ENCODE measurements at places on chromosomes 11 and 22. TPM values are rescaled to one million over a fixed set of nuclear protein-coding genes. Genes with fewer than 3 reads are reported as not detected.

OR2D3 gene
- not detected for total RNA-seq

GDPD4 gene
- not detected for total RNA-seq

C11orf16 gene
- total RNA-seq: not detected

HEPN1 gene
- total RNA-seq: not detected

ARHGAP8 gene
- total RNA-seq: 29.4 TPM

LRFN4 gene
- total RNA-seq: 64.4 TPM

CRYAB gene
- total RNA-seq: not detected

CYB5R2 gene
- total RNA-seq: 2.9 TPM

NLRP14 gene
- not detected for total RNA-seq

UBQLNL gene
- not detected for total RNA-seq

CCDC87 gene
- not detected for total RNA-seq

LRRC75B gene
- 4.5 TPM for total RNA-seq

RASD2 gene
- total RNA-seq: 0.46 TPM

GGTLC2 gene
- total RNA-seq: not detected

GRCh38 chr11:39725081-39725480 is 1734.4 kb downstream of the LRRC4C start:
- H3K36me3 ChIP-seq: no peaks in the 10 kb centered on the region
- no peak for DNase-seq
- no peak overlapping the region for H3K4me3 ChIP-seq

- peaks cover 5% of the 10 kb centered on the region for H3K36me3 ChIP-seq
- peak overlapping the region; percentile 16 for H3K4me3 ChIP-seq
- no peaks in the 10 kb centered on the region for H3K27me3 ChIP-seq
- DNase-seq: peak; percentile 100
Observed at GRCh38 chr11:69301455-69302401, 7.8 kb downstream of the MYEOV start.

GRCh38 chr11:108592591-108593213 is 866 bp downstream of the EXPH5 start:
- H3K36me3 ChIP-seq: no peaks in the 10 kb centered on the region
- peak overlapping the region; percentile 85 for H3K27ac ChIP-seq
- peak overlapping the region; percentile 88 for H3K4me3 ChIP-seq
- H3K4me1 ChIP-seq: peaks cover 19% of the 10 kb centered on the region
- DNase-seq: peak; percentile 44
- no peaks in the 10 kb centered on the region for H3K27me3 ChIP-seq

- peaks cover 91% of the 10 kb centered on the region for H3K27me3 ChIP-seq
- no peaks in the 10 kb centered on the region for H3K36me3 ChIP-seq
- no peak overlapping the region for H3K27ac ChIP-seq
- DNase-seq: no peak
- H3K4me3 ChIP-seq: no peak overlapping the region
Observed at GRCh38 chr11:120098503-120099020, 39.4 kb downstream of the TRIM29 start.

- no peaks in the 10 kb centered on the region for H3K27me3 ChIP-seq
- no peaks in the 10 kb centered on the region for H3K36me3 ChIP-seq
- no peak for DNase-seq
- no peaks in the 10 kb centered on the region for H3K4me1 ChIP-seq
- H3K27ac ChIP-seq: no peak overlapping the region
Observed at GRCh38 chr11:128552783-128553661, 34.3 kb downstream of the ETS1 start.

GRCh38 chr11:83709434-83709833 is 423.3 kb upstream of the CCDC90B start:
- no peak overlapping the region for H3K27ac ChIP-seq
- no peaks in the 10 kb centered on the region for H3K4me1 ChIP-seq
- no peak overlapping the region for H3K4me3 ChIP-seq
- H3K36me3 ChIP-seq: no peaks in the 10 kb centered on the region

DNA sequence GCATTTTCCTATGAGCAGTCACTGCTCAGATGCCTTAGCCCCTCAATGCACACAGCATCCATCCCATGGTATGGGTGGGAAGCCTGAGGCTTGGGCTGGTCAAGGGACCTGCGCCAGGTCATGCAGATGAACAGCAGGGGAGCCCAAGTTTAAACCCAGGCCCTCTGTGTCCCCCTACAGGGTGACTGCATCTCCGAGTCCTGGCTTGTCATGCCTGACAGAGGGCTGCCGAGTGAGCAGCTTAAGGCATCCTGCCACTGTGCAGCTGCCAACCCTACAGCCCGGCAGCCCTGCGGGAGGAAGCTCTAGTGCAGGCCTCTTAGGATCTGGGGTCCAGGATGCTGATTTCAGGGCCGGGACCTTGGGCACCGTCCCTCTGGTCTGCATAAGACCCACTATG is 10.0 kb downstream of the IL2RB start:
- no peak for DNase-seq
- no peaks in the 10 kb centered on the region for H3K27me3 ChIP-seq
- no peak overlapping the region for H3K27ac ChIP-seq
- no peak overlapping the region for H3K4me3 ChIP-seq

DNA sequence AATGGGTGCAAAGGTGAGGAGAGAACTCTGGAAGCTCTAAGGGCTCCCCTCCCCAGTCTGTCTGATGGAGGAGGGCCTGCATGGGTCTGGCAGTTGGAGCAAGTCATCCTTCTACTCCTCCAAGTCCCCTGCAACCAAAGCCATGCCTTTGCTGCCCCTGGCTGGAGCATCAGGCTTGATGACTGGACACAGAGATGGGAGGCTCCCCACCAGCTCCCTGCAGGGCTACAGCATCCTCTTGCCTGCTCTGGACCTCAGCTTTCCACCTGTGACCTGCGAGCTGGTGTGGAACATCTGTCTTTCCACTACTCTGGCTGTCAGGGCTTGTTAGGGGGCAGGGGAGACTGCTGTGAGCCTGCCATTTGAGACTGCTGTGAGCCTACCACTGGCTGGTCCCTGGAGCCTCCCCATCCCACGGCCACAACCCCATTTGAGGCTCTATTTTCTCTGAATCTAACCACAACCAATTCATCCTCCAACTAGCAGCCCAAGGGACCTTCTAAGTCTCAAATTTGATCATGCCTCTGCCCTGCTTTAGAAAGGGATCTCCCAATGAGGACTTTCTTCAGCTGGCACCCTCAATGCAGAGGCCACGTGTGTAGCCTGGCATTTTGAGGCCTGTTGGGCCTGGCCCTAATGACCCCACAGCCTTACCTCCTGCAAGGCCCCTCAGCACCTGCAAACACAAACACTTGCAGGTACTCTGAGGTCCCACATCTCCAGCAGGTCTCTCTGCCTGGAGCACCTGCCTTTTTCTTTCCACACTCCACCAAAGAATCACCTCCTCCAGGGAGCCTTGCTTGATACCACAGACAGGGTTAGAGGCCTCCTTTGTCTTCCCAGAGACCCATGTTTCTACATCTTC is 9.9 kb downstream of the P2RY6 start:
- no peak overlapping the region for H3K27ac ChIP-seq
- no peak overlapping the region for H3K4me3 ChIP-seq
- no peak for DNase-seq
- H3K4me1 ChIP-seq: no peaks in the 10 kb centered on the region
- no peaks in the 10 kb centered on the region for H3K36me3 ChIP-seq

GRCh38 chr11:8292351-8292750 is 28.7 kb upstream of the LMO1 start:
- no peak overlapping the region for H3K27ac ChIP-seq
- DNase-seq: no peak
- H3K27me3 ChIP-seq: peaks cover 56% of the 10 kb centered on the region
- no peaks in the 10 kb centered on the region for H3K4me1 ChIP-seq
- H3K4me3 ChIP-seq: no peak overlapping the region

- peaks cover 9% of the 10 kb centered on the region for H3K36me3 ChIP-seq
- no peak overlapping the region for H3K27ac ChIP-seq
- H3K4me1 ChIP-seq: no peaks in the 10 kb centered on the region
- no peaks in the 10 kb centered on the region for H3K27me3 ChIP-seq
- no peak overlapping the region for H3K4me3 ChIP-seq
Observed at GRCh38 chr22:24070553-24070952, 59.4 kb downstream of the CABIN1 start.

DNA sequence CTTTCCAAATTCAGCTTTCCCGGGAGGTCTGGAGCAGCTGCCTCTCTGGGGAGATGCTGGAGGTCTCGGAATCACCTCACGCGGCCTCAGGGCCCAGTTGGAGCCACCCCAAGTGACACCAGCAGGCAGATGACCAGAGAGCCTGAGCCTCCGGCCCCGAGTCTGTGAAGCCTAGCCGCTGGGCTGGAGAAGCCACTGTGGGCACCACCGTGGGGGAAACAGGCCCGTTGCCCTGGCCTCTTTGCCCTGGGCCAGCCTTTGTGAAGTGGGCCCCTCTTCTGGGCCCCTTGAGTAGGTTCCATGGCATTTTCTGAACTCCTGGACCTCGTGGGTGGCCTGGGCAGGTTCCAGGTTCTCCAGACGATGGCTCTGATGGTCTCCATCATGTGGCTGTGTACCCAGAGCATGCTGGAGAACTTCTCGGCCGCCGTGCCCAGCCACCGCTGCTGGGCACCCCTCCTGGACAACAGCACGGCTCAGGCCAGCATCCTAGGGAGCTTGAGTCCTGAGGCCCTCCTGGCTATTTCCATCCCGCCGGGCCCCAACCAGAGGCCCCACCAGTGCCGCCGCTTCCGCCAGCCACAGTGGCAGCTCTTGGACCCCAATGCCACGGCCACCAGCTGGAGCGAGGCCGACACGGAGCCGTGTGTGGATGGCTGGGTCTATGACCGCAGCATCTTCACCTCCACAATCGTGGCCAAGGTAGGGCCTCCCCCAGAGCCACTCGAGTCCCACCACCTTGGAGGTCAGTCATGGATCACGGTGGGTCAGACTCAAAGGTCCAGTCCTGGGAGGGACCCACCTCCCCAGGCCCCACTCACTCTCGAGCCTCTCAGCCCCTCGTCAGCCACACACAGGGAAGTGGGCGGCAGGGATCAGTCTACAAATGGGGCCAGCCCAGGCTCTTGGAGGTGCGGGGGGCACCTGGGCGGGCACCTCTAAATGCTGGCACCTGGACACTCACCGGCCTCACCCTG is 525 bp downstream of the SLC22A12 start:
- H3K27me3 ChIP-seq: peaks cover 1% of the 10 kb centered on the region
- DNase-seq: no peak
- H3K4me1 ChIP-seq: no peaks in the 10 kb centered on the region
- H3K36me3 ChIP-seq: no peaks in the 10 kb centered on the region

DNA sequence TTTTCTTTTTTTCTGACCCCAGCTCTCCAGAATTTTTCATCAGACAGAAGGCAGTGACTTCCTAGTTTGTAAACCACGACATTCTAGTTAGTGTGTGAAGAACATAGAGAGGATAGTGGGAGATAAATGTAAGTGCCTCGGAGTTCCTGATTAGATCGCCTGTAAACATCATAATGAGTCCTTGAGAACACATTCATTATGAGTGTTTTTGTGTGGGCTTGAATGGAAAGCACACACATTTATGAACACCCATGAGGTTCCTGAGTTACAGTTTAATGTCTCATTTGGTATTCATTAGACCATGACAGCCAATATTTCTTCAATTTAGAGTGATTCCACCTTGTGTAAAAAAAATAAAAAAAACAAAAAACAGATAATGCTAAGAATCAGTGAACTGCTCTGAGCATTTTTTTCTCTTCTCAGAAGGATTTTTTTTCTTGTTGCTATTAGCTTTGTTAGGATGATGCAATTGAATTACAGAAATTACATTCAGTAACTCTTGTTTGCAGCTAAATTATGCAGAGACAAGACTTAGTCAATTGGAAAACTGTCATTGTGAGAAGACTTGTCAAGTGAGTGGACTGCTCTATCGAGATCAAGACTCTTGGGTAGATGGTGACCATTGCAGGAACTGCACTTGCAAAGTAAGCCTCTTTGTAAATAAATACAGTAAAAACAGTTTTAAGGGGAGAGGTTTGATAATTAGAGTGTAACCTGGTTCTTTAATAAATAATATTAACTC is 257.6 kb downstream of the NELL1 start:
- H3K36me3 ChIP-seq: no peaks in the 10 kb centered on the region
- no peaks in the 10 kb centered on the region for H3K27me3 ChIP-seq
- H3K27ac ChIP-seq: no peak overlapping the region
- no peak overlapping the region for H3K4me3 ChIP-seq

DNA sequence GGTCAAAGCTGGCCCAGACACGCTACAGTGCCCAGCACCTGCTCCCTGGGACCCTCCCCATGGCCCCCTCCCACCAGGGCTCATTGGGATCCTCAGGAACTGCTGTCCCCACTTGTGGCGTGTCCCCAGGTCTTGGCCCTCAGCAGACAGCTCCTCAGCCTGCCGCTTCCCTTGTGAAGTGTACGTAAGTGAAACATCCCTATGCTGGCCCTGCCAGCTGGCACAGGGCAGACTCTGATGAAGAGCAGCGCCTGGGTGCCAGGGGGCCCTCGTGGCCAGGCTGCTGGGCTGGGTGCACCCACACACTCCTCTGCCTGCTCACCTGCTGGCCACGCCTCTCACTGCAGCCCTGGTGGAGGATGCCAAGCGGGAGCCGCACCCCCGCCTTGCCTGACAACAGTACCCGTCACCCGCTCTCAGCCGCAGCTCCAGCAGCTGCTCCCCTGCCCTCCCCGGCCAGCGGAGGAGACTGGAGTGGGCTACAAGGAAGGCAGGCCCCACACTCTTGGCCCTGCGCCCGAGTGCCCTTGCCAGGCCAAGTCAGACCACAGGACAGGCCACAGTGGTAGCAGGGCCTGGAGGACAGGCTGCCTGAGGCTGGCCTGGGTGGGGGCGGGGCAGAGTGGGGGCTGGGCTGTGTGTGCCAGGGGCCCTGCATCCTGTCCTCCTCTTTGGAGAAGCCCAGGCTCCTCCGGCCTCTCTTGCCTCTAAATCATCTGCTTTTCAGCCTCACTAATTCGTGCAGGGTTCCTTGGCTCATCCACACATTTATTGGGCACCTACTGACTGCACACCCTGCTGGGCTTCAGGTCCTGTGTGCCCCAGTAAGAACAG is 39.5 kb downstream of the IGF2 start:
- no peaks in the 10 kb centered on the region for H3K36me3 ChIP-seq
- H3K27ac ChIP-seq: no peak overlapping the region
- H3K4me3 ChIP-seq: no peak overlapping the region
- H3K4me1 ChIP-seq: peaks cover 17% of the 10 kb centered on the region
- no peaks in the 10 kb centered on the region for H3K27me3 ChIP-seq

DNA sequence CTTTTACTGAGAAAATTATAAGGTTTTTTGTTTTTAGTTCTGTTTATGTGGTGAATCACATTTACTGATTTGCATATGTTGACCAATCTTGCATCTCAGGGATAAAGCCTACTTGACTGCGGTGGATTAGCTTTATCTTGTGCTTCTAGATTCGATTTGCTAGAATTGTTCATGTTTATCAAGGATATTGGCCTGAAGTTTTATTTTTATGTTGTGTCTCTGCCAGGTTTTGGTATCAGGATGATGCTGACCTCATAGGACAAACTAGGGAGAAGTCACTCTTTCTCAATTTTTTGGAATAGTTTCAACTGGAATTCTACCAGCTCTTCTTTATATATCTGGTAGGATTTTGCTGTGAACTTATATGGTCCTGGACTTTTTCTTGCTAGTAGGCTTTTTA is 504.8 kb downstream of the ETS1 start:
- no peaks in the 10 kb centered on the region for H3K36me3 ChIP-seq
- H3K27ac ChIP-seq: no peak overlapping the region
- no peak overlapping the region for H3K4me3 ChIP-seq
- no peak for DNase-seq
- H3K4me1 ChIP-seq: no peaks in the 10 kb centered on the region
- H3K27me3 ChIP-seq: no peaks in the 10 kb centered on the region

GRCh38 chr11:29628609-29629008 is 388.2 kb downstream of the KCNA4 start:
- no peak overlapping the region for H3K4me3 ChIP-seq
- no peaks in the 10 kb centered on the region for H3K4me1 ChIP-seq
- H3K27ac ChIP-seq: no peak overlapping the region
- H3K36me3 ChIP-seq: no peaks in the 10 kb centered on the region
- peaks cover 4% of the 10 kb centered on the region for H3K27me3 ChIP-seq

- H3K4me1 ChIP-seq: no peaks in the 10 kb centered on the region
- DNase-seq: no peak
- H3K27me3 ChIP-seq: no peaks in the 10 kb centered on the region
Observed at GRCh38 chr11:78295991-78296930, 107.5 kb downstream of the USP35 start.

Data from PC-3 (cell line).